ENCODE measurements at places on chromosomes 16 and 17. TPM values are rescaled to one million over a fixed set of nuclear protein-coding genes. Genes with fewer than 3 reads are reported as not detected.

DNA sequence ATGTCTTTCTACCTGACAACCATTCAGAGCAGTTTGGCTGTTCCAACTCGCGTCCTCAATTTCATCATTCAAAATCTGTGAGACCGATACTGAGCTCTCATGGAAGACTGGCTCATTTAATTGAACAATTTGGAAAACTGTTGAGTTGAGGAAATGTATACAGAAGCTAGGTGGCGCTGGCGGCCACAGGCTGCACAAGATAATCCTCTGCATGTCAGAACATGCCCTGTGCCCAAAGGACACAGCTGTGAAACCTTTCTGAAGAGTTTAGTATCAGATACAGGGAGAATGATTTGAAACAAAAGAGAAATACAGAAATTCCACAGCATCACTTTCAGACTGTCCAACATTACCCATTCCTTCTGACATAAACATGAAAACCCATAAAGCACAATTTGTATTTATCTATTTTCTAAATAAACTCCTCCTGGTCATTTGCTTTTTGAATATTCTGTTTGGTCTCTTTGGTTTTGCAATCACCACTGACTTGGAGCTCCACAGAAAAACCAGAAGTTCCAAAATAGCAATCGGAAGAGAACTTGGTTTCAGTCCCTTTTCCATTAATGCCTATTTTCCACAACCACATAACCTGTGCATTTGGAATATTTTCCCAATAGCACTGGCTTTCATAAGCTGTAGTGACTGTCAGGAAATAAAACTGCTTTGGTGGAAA is 192.8 kb downstream of the MAP2K6 start:
- peak; percentile 77 for DNase-seq

GRCh38 chr17:50265690-50266315 is 8.5 kb upstream of the TMEM92 start:
- peak; percentile 57 for DNase-seq

DNA sequence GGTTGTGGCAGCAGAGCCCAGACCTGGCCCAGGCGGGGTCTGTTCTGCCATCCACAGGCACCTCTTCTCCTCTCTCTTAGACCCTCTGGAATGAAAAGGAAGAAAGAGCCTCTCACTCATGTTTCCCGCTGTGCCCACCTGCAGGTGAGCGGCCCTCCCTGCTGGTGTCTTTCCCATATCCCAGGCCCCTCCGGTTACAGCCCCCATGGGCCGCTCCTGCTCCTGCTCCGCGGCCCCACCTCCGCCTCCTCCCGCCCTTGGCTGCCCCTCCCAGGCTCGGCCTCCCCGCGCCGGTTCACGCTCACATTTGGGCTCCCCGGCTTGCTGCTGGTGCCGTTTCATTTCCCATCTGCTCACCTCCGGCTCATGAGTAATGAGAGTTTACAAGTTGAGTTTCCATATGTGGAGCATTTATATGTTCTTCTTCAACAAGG is 98.7 kb upstream of the SDK2 start:
- DNase-seq: no peak

- no peak for DNase-seq
Observed at GRCh38 chr16:85174871-85175723, 62.8 kb upstream of the CIBAR2 start.

DNA sequence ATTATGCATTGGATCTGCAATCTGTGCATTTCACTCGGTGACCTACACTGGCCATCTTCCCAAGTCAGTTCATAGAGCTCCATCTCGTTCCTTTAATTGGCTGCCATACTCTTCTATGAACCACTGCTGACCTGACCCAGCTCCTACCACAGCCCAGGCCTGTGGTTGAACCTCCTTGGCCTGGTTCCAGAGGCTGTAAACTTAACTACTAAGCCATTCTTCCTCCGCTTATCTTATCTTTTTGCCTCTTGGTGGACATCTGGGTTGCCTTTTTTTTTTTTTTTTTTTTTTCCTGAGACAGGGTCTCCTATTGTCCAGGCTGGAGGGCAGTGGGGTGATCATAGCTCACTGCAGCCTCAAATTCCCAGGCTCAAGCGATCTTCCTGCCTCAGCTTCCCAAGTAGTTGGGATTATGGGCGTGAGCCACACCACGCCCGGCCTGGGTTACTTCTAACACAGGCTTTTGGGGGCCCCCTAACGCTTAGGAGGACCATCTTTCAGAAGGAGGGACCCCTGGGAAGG is 18.3 kb downstream of the COQ7 start:
- DNase-seq: no peak

DNA sequence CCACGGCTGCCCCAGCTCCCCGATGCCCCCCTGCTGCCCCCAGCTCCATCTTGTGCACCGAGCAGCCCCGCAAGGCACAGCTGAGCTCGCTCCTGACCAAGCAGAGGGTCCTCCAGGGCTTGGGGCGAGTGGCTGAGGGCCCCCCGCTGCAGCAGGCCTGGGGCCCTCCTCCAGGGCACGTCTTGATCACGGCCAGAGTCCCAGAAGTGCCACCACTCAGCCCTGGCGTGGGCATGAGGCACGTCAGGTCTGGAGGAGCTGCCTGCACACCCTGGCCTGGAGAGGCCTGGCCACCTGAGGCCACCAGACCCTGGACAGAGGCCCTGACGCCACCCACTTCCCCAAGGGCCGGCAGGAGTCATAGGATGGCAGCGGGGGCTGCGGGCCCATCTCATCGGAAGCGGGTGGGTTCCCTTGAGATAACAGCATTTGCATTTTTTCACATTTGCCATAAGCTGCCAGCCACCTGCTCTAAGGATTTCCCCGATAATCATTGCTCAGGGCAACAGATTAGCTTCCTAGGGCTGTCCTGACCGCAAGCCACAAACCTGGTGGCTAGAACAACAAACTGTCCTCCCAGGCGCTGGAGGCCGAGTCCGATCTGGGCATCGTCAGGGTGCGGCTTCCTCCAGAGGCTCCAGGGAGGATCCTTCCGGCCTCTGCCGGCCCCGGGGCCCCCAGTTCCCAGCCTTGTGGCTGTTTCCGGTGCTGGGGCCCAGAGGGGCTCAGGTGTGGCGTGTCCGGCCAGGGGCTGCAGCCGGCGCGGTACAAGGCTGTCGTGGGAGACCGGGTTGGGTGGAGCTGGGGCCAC is 23.9 kb upstream of the C1QTNF8 start:
- DNase-seq: no peak

- DNase-seq: no peak
Observed at GRCh38 chr17:29007456-29007855, 1.6 kb upstream of the SEZ6 start.

DNA sequence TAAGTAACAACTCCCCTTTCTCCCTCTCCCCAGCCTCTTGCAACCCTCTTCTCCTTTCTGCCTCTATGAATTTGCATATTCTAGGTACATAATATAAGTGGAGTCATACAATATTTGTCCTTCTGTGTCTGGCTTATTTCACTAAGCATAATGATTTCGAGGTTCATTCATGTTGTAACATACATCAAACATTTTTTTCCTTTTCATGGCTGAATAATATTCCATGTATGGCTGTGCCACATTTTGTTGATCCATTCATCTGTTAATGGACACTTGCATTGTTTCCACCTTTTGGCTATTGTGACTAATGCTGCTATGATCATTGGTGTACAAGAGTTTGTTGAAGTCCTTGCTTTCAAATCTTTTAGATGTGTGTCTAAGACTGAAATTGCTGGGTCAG is 17.6 kb upstream of the FA2H start:
- DNase-seq: no peak

- no peak for DNase-seq
Observed at GRCh38 chr17:954431-955164, 25.0 kb downstream of the NXN start.

- DNase-seq: no peak
Observed at GRCh38 chr16:12992066-12992465, 90.7 kb downstream of the SHISA9 start.

- no peak for DNase-seq
Observed at GRCh38 chr17:37219876-37220606, 155.7 kb upstream of the C17orf78 start.

- peak; percentile 54 for DNase-seq
Observed at GRCh38 chr17:14940938-14941265, 324.2 kb downstream of the PMP22 start.

DNA sequence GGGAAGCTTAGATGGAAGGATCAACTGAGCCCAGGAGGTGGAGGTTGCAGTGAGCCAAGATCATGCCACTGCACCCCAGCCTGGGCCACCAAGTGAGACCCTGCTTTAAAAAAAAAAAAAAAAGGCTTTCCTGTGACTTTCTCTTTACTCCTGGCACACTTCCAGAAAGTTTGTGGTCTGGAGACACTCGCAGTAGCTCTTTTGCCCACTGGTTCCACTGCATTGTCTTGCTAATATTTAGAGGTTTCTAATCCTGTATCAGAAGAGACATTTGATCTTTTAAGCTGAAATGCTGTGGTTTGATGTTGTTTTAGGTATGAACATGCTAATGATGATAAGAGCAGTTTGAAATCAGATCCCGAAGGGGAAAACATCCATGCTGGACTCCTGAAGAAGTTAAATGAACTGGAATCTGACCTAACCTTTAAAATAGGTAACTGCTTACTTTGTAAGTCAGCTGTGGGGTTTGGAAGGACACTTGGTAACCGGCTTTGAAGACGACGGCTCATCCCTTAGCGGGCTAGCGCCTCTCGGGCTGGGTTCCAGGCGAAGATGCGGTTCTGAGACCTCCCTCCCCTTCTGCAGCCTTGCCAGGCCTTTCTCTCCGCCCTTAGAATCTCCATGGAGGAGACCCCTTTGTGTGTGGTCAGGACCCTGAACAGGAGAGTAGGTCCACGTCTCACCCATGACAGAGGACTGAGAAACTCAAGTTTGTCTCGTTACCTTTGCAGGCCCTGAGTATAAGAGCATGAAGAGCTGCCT is 23.1 kb downstream of the NTAN1 start:
- DNase-seq: no peak

- DNase-seq: no peak
Observed at GRCh38 chr17:42908872-42909700, 8.5 kb downstream of the G6PC1 start.

GRCh38 chr17:45222289-45222995 is 757 bp downstream of the FMNL1 start:
- no peak for DNase-seq

- DNase-seq: peak; percentile 17
Observed at GRCh38 chr16:67504031-67505021, 21.0 kb upstream of the AGRP start.

- no peak for DNase-seq
Observed at GRCh38 chr17:4332296-4332970, 34.0 kb downstream of the UBE2G1 start.

DNA sequence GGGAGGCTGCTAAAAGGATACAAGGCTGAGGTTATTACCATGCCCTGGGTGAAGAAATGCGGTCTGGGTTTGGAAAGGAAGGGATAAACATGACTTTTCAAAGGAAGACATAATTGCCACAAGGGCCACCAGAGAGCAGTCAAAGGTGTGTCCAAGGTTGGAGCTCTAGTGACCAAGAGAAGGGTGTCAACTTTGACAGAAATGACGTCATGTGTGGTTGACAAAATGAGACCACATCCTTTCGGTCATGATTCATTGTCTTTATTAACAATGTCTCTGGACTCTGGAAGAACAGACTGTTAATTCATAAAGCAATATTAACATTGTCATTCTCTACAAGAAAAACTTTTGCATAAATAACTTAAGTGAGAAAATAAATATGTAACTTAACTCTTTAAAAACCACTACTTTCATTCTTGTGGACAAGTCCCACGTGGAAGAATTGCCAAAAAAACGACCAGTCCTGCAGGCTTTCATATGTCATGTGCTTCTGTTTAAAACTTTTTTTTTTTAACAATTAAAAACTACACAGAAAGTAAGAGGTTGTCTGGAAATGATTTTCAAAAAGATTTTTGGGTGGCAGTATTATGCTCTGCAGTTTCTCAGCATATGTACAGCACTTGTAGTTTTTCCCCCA is 5.0 kb downstream of the SOST start:
- DNase-seq: no peak

GRCh38 chr17:11644265-11645212 is 46.3 kb downstream of the DNAH9 start:
- peak; percentile 53 for DNase-seq

- DNase-seq: no peak
Observed at GRCh38 chr16:83404261-83404660, 403.5 kb upstream of the HSBP1 start.

GRCh38 chr17:41907185-41907556 is 11.6 kb downstream of the ACLY start:
- DNase-seq: peak; percentile 71

GRCh38 chr16:86112178-86112577 is 213.2 kb downstream of the IRF8 start:
- DNase-seq: no peak

DNA sequence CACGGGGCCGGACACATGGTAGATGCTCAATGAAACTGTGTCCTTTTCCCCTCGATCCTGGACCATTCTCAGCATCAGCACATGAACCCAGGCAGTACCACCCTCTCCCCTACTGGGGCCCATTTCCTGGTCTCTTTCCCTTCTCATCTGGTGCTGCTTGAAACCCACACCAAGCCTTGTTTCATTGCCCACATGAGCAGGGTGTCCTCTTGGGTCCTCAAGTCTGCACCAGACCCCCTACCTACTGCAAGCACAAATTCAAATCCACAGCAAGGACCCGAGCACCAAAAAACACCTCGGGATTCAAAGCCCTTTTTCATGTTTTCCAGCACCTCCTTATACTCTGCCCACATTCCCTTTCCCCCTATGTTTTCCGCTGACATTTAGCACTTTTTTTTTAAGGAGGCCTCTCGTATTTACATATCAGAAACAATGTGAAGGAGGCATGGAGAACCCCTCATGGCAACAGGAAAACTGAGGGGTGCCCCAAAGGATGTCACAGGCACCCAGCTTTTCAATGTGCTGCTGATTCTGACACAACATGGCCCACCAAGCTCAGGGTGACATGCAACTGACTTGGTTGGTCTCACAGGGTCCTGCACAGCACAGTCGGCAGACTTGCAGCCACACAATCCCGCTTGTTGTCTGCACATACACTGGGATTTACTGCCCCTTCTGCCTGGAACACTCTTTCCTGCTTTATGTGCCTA is 4.6 kb upstream of the CCL1 start:
- DNase-seq: no peak

- no peak for DNase-seq
Observed at GRCh38 chr17:38403491-38403890, 24.8 kb upstream of the ARHGAP23 start.

GRCh38 chr16:88993166-88993761 is 16.3 kb upstream of the CBFA2T3 start:
- DNase-seq: no peak

Gene LITAFD
- total RNA-seq: not detected

Gene TPSD1
- total RNA-seq: not detected

Gene KRT27
- total RNA-seq: not detected

Gene BICDL2
- total RNA-seq: not detected

Gene CDK3
- total RNA-seq: 6.4 TPM

Gene PLLP
- total RNA-seq: not detected

Gene GINS2
- total RNA-seq: 12.8 TPM

Gene NGFR
- 3.6 TPM for total RNA-seq

Gene PRR29
- not detected for total RNA-seq

Gene MARVELD3
- not detected for total RNA-seq
